ENCODE measurements at places on chromosomes 16 and 17. TPM values are rescaled to one million over a fixed set of nuclear protein-coding genes. Genes with fewer than 3 reads are reported as not detected.

DNA sequence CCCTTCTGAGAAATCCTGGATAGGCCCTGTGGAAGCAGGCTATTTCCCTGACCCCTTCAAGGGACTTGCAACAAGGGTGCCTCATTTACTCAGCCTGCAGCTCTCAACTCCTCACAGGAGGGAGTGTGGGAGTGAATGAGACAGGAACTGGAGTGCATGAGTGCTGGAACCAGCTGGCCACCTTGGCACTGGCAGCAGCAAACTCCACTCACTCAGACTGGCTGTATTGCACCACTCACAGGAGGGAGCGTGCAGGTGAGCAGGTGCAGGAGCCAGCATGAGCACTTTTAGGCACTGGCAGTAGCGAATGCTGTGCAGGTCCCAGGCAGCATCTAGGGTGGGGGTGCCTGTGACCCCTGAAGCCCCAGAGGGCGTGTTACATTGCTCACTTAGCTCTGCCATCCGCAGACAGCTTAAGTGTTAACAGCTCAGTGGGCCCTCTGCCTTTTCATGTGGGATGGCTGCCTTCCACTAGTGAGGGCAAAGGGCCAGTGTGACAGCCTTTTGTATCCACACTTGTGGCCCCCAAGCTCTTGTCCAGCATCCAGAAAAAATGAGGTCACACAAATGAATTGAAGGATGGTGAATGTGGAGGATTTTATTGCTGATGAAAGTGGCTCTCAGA lies 11.0 kb upstream of the ZNHIT3 start:
- DNase-seq = no peak

Gene GJC1
- polyA plus RNA-seq = 18.8 TPM

Gene MVP
- polyA plus RNA-seq = not detected

Gene SECTM1
- polyA plus RNA-seq = not detected

DNA sequence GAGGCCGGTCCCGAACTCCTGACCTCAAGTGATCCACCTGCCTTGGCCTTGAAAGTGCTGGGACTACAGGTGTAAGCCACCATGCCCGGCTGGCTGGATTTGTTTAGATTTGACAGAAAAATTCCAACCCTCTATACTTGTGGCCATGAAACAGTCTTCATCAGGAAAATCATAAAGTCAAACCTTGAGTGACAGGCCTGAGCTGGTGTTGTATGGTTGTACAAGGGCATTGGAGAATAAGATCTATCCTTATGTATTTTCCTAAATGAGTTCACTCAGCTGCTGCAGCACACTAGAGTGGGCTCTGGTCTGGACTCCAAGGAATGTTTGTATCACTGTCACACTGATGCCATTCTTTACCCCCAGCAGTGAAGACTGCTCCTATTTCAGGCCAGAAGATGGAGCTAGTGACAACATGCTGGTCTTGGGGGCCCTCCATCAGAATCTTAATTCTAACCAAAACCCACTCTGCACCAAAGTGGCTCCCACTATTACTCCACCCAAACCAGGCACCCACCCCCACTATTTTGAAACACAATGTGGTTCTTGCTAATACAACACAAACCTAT lies 27.4 kb downstream of the SNX11 start:
- no peak for DNase-seq

- no peak for DNase-seq
Measured at GRCh38 chr16:23893986-23894385, 58.2 kb downstream of the PRKCB start.

DNA sequence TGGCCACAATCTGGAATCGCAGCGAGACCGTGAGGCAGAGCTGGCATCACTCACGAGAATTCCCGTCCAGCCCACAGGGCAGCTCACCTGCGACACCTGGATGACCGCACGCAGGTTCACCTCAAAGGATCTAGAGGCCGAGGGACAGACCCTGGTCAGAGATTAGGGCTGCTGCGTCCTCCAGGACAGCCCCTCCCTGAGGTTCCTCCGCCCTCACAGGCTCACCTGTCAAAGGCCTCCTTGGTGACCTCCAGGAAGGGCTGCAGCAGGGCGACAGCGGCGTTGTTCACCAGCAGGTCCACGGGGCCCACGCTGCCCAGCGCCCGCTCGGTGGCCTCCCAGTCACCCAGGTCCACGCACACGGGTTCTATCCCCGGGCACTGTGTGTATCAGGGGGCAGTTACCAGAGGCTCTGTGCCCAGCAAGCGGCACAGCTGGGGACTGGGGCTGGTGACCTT lies 834 bp downstream of the DCXR start:
- DNase-seq = no peak

Gene PKMYT1
- 11.3 TPM for polyA plus RNA-seq

Gene TMEM100
- 9.0 TPM for polyA plus RNA-seq

Gene VMO1
- polyA plus RNA-seq = 3.5 TPM

Gene LASP1
- 85.0 TPM for polyA plus RNA-seq

DNA sequence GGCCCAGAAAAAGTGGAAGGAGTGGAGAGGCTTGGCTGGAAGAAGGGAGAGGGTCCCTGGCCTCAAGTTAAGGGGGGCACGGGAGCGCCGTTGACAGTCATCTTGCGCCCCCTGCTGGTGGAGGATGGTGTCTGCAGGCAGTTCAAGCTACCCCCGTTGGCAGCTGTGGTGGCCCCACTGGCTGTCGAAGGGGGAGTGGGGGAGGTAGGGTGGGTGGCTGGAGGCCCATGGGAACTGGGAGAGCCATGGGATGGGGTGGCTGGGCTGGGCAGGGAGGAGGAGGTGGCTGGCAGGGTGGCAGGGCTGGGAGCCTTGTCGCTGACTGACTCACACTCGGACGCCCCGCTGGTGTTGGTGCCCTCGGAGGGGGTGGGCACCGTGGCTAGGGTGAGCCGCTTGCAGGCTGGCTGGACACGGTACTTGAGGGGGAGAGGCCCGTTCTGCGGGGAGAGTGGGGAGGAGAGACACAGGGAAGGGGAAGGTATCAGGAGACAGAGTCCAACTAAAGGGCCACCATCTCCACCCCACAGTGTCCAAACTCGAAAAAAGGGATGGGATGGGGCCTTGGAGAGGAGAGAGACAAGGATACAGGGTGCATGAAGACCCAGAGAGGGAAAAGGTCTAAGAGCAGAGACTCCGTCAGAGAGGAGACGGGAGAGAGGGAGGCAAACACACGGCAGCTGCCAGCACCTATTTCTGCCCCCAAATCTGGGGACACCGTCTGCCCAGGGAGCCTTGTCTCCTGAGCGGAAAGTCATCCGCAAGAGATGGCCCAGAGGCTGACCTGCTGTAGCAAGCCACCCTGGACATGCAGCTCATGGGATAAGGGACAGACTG lies 5.2 kb downstream of the CISD3 start:
- no peak for DNase-seq

Gene FBXO31
- polyA plus RNA-seq = not detected

GRCh38 chr17:45342306-45342705 lies 25.5 kb upstream of the MAP3K14 start:
- no peak for DNase-seq

- no peak for DNase-seq
Measured at GRCh38 chr17:72046643-72047612, 73.9 kb upstream of the SOX9 start.

DNA sequence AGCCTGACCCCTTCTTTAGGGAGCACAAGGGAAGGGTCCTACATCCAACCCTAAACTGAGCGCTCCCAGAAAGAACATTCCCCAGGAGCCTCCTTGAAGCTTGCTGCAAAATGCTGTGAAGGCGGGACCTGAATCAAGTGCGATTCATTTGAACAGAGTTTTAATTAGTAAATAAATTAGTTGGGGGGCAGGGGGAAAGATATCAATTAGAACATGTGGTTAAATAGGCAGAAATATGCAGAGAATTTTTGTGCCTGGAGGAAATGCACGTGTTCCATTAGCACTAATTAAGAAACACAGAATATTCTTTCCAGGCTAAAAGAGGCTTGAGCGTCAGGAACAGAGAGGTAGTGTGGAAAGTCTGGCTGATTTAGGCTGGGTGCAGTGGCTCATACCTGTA lies 38.5 kb upstream of the SHISA9 start:
- DNase-seq = no peak

DNA sequence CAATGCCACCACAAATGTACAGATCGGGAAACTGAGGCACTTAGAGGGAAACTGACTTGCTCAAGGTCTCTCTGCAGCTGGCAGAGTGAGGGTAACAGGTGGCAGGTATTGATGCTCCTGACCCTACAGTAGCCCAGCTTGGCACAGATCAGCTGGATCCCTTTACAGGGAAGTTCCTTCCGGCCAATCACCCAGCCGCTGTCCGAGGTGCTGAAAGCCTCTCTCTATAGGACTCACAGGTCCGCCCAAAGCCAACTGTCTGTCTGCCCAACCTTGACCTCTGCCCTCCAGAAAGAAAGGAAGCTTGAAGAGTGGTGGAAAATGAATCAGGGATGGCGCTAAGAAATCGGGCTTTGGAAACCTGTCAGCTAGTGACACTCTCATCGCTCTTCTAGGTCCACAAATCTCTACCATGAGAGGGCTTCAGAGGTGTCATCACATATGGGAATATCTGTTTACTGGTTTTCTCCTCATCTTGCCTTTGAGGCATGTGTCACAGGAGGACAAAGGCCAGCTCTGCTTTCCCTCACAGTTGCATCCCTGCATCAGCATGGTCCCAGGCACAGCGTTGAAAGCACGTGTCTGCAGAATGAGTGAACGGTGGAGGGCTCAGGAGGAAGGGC lies 246.2 kb downstream of the KATNIP start:
- DNase-seq = peak; percentile 65

- no peak for DNase-seq
Measured at GRCh38 chr17:73987845-73988509, 215.5 kb upstream of the RPL38 start.

DNA sequence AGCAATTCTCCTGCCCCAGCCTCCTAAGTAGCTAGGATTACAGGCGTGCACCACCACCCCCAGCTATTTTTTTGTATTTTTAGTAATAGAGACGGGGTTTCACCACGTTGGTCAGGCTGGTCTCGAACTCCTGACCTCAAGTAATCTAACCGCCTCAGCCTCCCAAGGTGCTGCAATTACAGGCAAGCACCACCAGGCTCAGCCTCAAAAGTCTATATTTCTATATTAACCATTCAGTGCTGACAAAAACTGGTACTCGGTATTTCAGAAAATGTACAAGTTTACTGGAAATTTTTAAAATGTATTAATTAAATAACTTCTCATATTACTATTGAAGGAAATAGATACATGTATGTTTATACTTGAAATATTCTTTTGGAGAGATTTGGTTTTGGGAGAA lies 1.4 kb upstream of the HEXD start:
- DNase-seq = no peak

Gene NEUROD2
- 0.11 TPM for polyA plus RNA-seq

DNA sequence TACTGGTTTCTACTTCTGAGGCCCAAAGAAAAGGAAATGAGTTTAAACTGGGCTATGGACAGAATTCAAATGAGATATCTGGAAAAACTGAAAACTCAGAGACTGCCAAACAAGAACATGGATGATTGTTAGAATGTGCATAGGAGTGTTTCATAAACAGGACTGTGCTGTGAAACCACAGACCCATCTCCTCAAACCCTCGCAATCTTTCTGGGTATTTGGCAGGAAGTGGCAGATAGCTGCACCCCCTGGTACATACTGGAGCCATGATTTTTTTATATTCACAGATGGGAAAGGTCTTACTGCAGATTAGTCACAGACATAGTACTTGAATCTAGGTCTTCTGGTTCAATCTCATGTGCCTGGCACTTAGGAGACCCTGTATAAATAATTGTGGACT lies 145.0 kb downstream of the CCDC182 start:
- DNase-seq = no peak

GRCh38 chr17:77354420-77354669 lies 213.6 kb downstream of the SEC14L1 start:
- no peak for DNase-seq

Gene OR1E2
- not detected for polyA plus RNA-seq

- peak; percentile 96 for DNase-seq
Measured at GRCh38 chr17:7887482-7888183, 956 bp upstream of the CHD3 start.

DNA sequence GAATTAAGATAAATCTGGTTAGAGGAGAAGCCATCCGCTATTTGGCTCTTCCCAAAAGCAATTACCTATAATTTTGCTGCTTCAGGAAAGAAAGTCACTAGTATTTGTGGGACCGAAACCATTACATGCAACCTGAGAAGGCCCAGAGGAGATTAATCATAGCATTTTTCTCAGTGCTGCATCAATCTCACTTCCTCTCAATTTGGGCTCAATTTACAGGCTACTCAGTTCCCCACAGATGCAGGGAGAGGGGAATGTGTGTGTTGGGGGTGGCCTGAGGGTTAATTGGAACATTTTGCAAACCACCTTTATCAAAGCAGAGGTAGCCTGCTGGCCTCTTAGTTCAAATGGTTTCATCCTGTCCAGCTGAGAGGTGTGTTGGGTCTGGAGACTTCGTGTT lies 394.7 kb upstream of the ASIC2 start:
- DNase-seq = no peak

Gene MSLN
- polyA plus RNA-seq = 4.0 TPM

GRCh38 chr17:75111777-75112335 lies 2.1 kb downstream of the ARMC7 start:
- no peak for DNase-seq

Gene KSR1
- polyA plus RNA-seq = 110 TPM

GRCh38 chr16:75095204-75095621 lies 21.4 kb downstream of the LDHD start:
- no peak for DNase-seq

GRCh38 chr17:29760279-29761039 lies 137.7 kb upstream of the CORO6 start:
- no peak for DNase-seq

DNA sequence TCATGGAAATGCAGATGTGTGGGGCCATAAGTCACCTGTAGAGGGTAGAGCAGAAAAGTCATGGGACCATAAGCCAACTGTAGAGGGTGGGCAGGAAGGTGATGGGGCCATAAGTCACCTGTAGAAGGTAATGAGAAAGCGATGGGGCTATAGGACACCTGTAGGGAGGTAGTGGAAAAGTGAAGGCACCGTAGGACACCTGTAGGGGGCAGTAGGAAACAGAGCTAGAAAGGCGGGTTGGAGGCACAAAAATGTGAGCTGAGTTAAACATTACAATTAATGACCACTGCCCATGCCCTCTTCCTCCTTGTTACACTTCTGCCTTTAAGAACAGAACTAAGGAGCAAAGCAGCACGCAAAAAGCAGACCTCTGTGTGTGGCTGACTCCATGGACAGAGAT lies 150.1 kb downstream of the SHISA6 start:
- DNase-seq = no peak

- no peak for DNase-seq
Measured at GRCh38 chr17:65173284-65173793, 36.2 kb downstream of the RGS9 start.

- no peak for DNase-seq
Measured at GRCh38 chr16:14420721-14421488, 209.2 kb downstream of the PARN start.

- DNase-seq = no peak
Measured at GRCh38 chr17:3678095-3678820, 9.6 kb downstream of the EMC6 start.

- DNase-seq = no peak
Measured at GRCh38 chr16:10205688-10206087, 23.5 kb upstream of the GRIN2A start.

Gene SMIM36
- polyA plus RNA-seq = not detected
